Stimulated activated CD8-positive, alpha-beta memory T cell treated with anti-CD3 and anti-CD28 coated beads, Interleukin-2, amount 100 ng/mL, for 1 hour (primary cell): ENCODE measurements at places on chromosomes 6 and 20.

GRCh38 chr6:63392092-63392724, 72.4 kb upstream of the LGSN start:
- DNase-seq: no peak

GRCh38 chr6:166586424-166587156, at the start of gene RAMACL:
Gene RAMACL (minus strand): TSS chr6:166586678. CDS start chr6:166586477, 201 bp downstream.
- DNase-seq: peak; percentile 8

DNA sequence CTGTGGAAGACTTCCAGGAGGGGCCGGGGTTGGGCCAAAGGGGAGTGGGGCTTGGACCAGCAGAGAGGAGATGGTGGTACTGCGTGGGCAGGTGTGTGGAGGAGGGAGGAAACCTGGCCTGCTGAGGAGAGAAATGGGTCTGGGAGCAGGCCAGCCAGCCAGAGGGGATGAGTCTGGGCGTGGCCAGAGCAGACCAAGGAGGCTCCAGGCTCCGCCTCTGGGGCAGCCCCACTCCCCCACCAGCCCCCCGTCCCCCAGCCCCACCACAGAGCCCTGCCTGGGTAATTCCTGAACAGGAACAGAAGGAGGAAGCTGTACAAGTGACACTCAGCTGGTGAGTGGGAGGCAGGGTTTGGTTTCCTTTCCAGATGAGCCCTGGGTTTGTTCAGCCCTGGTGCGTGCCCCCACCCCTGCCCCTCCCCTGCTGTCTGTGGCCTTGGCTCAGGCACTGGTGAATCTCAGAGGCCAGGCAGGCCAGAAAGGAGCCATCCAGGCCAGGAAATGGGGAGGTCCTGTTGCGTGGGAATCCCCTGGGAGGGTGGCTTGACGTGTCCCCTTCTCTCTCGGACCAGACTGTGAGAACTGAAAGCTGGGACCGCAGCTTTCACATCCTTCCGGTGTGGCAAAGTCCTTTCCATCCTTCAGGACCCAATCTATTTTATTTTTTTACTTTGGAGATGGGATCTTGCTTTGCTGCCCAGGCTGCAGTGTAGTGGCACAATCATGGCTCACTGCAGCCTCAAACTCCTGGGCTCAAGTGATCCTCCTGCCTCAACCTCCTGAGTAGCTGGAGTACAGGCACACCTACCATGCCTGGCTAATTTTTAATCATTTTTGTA, 9.4 kb upstream of the SRC start:
- DNase-seq: no peak

DNA sequence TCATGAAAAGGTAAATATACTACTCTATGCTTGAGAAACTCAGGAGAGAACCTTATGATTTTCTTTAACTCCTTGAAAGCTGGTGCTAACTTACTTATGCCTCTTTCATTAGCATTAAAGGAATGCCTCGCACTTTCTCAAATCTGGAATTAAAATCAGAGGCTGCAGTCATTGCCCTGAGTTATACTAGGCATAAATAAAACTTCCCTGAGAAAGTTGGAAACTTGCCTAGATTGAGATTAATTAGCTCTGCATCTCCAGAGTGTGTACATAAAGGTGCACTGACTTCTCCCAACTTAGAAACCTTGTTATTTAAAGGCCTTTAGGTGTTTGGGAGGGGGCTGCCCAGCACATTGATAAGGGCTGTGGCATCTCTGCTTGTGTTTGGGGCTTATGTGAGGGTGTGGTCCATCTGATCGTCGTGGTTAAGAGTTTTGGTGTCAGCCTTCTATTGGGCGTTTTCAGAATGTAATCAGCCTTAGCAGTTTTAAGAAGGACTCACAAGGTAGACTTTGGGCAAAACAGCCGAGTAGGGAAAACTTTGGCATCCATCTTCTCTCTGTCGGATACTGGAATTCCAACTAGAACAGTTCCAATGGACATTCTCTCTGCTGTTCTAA, 32.1 kb upstream of the CCN6 start:
- DNase-seq: no peak

- no peak for DNase-seq
Measured at GRCh38 chr6:168083514-168083885, 4.5 kb upstream of the FRMD1 start.

DNA sequence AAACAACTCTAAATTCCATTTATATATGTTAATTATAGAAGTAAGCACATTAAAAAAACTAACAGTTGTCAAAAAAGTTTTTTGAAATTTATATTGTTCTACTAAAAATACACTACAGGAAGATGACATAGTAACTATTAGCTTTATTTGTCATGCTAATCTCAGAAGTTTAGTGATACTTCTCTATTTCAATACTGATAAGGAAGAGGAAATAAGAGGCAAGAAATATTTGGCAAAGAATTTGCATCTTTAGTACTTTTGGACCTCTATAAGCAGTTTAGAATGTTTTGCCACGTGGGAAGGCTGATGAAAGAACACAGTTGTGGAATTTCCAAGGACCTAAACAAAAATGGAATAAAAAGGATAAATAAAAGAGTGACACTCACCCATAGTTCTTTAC, 12.6 kb downstream of the IFNGR1 start:
- no peak for DNase-seq

DNA sequence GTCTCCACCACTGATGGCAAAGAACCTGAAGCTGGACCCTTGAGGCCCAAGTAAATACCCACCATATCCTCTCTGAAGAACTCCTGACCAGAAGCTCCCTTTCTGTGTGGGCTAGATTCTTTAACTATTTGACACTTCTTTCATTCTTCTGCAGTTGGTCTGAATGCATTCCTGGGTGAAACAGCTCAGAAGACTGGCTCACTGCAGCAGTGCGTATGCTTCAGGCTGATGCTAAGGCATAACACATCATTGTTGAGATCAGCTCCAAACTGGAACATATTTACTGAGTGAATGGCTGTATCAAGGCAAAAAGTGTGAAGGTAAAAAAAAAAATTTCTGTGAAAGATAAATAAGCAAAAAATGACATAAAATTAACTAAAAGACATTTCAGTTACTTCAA, 19.7 kb downstream of the ZSCAN23 start:
- no peak for DNase-seq

- DNase-seq: no peak
Measured at GRCh38 chr6:142185641-142186040, 38.6 kb downstream of the VTA1 start.

DNA sequence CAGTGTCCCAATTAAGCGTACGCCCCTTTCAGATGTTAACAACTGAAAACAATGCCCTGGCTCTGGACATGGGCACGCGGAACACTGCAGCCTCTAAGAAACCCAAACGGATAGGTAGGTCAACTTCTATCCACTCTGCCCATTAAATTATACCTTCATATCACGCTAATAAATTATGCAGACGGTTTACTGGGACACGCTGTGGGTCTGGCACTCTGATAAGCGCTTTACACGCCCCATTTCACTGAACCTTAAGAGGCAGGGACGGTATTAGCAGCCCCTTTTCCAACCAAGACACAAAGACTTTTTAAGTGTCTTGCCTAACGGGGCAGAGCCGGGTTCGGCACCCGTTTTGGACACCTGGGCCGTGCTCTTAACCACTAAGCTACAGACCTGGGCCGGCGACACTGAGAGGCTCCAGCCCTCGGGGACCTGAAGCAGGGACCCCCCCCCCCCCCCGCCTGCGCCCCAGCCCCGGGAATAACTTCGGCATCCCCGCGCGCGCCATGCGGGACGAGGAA, 744 bp downstream of the STAU1 start:
- DNase-seq: no peak

DNA sequence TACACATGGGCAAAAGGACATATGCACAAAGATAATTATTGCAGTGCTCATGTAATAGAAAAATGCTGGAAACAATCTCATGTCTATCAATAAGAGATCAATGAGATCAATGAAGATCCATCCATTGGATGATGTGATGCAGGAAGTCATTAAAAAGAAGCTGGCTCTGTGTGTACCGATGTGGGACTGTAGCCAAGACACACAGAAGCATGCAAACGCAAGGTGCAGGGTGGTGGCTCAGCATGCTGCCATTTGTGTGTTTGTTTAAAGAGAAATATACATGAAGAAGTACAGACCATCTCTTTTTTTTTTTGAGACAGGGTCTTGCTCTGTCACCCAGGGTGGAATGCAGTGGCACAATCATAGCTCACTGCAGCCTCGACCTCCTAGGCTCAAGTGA, 33.1 kb upstream of the KCNB1 start:
- no peak for DNase-seq
